Activated T-cell treated with anti-CD3 and anti-CD28 coated beads for 48 hours (primary cell): ENCODE measurements at places on chromosomes 6 and 20.

- DNase-seq, result no peak
These were observed 113.5 kb downstream of the JARID2 start for GRCh38 chr6:15359335-15359862.

- DNase-seq, result no peak
These were observed 69.2 kb downstream of the MRPL14 start for GRCh38 chr6:44057931-44058616.

- no peak for DNase-seq
These were observed 106.6 kb upstream of the SNX9 start for GRCh38 chr6:157716251-157716995.

DNA sequence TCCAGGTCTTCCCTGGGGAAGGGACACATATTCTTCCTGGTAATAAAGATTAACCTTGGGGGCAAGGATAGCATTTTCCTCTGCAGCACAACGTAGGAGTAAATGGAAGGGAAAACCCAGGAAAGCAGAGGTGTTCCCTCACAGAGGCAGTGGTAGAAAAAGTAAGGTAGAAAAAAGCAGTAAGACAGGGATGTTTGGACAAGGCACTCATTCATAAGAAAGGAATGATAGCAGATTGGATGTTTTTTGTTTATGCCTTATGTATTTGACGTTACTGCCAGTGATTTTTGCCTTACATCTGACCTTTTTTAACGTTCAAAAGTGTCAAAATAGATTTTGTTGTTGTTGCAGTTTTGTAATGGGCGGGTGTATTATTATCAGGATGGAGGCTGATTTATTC is 395.0 kb downstream of the CDKAL1 start:
- no peak for DNase-seq

DNA sequence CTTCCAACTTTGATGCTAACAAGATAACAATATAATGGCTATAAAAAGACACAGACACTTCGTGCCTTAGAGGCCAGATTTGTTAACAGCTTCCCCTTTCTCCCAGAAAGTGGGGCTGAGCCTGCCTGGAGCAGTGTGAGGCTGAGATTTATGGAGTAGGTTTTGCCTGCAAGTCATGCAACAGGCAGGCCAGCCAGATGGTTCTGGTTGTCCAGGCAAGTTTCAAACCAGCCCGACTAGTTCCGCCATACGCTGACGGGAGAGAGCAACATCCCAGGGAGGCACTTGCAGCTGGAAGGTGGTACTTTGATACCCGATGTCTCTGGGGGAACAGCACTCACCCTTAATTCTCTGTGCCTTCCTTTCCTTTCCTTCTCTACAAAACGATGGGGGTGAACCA is 81.3 kb upstream of the NAA20 start:
- DNase-seq, result no peak

- no peak for DNase-seq
These were observed 151.7 kb downstream of the UST start for GRCh38 chr6:148898376-148899014.

DNA sequence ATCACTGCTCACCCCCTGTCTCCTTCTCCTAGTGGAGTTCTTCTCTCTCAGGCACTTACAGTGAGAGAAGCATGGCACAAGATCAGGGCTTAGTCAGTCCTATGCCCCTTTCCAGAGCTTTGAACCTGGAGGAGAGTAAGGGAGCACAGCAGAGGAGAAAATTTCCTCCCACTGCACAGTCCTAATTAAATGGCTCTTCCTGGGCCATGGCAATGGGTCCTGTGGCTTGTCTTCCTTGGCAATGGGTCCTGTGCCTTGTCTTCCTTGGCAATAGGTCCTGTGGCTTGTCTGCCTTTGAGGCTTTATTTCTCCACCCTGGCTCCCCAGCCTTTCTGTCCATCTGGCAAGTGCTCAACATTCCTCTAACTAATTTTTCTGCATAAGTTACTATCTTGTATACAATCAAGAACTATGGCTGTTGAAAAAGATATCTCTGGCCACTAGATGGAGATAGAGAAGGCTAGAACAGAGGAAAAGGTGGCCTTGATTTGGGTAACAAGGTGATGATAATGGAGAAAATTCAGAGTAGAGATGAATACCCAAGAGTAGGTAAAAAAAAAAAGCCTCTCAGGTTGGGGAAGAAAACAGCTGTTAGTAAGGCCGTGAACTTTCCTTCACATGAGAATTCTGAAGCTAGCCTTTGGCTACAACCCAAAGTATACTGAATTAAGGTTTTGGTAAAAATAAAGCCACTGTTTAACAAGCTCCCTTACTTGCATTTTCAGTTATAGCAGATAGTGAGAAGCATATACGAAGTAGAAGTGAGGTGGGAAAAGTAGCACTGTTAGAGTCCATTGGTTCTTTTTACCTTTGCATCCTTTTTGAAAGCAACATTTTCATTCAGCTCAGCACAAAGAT is 504.9 kb downstream of the DOK5 start:
- no peak for DNase-seq

- peak; percentile 41 for DNase-seq
These were observed 26.7 kb downstream of the GPX6 start for GRCh38 chr6:28488916-28489365.

GRCh38 chr6:108027594-108027993 is 46.9 kb downstream of the OSTM1 start:
- no peak for DNase-seq

DNA sequence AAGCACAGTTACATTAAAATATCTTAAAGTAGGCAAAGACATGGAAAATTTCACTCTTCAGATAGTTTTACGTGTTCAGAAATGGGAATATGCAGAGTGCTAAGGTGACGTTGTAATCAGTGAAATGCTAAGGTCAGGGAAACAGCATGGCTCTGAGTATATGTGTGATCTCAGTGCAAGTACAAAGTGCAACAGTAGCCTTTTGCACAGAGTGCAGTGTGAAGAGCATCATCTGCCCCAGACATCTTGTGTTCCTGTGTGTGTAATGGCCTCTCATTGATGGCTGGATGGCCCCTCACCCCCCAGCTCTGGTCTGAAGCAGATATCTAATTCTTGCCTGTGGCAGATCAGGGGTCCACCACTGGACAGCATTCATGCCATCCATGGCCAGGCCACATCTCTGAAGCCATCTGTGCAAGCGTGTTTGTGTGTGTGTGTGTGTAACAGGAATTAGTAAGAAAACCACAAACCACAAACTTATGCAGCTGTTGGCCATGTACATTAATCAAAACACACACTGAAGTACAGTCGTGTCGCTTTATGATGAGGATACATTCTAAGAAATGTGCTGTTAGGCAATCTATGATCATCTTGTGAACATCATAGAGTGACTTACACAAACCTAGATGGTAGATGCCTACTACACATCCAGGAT is 165.1 kb downstream of the RALGAPA2 start:
- DNase-seq, result no peak

DNA sequence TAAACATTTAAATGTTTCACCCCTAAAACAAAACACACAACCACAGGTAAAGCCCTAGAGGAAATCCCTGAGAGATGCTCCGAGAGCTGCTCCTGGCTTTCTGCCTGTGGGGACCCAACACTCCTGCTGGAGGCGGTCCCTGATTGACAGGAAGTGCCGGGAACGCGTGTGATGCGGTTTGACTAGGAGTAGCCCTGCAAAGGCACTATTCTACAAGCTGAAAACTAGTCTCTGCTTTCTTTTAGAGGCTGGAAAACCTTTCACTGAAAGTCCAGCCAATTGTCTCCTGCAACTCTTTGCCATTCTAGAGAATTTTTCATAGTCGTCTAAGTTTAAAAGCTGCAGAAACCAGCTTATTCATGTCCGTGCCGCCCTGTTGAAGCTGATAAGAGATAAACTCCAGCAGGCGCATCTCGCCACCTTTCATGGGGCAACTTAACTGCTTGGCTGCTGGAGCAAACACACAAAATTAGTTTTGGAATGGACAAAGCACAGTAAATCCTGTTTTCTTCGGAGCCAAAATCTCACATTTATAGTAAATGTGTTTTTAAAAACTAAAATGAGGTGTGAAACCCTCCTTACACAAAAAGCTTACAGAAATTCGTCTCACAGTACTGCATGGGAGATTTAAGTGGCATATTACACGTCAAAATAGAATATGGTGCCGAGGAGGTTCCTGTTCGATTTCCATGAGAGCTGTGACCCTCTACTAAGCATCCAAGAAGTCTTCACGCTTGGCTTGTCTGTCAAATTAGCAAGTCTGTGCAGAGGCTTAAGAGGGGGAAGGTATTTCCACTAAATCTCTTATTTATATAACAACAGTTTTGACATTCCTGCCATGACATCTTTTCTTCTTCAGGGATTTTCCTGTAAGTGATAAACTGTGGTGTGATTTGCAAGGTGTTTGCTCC is 46.9 kb downstream of the DACT2 start:
- DNase-seq, result no peak

- DNase-seq, result no peak
These were observed 155.7 kb downstream of the RIMS1 start for GRCh38 chr6:72042088-72042487.

DNA sequence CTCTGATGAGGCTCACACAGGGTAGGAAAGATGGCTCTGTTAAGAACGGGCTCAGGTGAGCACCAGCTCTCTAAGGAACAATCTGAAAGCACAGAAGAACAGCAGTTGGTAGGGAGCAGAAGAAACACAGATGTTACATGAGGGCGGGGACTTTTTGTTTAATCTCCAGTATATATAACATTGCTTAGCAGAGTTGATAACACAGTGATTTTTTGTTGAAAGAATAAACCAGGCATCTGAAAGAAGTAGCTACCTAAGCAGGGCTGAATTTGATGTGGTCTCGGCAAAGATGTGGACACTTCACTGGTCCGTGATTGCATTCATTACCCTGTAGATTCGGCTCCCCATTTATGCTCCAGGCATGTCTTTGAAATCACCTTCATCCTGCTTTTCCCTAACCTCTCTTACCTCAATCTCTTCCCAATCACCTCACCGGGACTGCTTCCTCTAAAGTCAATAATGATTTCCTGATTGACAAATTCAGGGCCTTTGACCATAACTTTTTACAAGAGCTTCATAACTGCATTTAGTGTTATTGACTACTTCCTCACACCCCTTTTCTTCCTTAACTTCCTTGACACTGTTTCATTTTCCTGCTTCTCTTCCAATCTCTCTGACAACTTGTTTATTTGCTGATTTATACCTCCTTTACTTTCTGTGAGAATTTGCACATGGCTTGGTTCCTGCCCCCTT is 34.4 kb downstream of the SAMD3 start:
- DNase-seq, result no peak

DNA sequence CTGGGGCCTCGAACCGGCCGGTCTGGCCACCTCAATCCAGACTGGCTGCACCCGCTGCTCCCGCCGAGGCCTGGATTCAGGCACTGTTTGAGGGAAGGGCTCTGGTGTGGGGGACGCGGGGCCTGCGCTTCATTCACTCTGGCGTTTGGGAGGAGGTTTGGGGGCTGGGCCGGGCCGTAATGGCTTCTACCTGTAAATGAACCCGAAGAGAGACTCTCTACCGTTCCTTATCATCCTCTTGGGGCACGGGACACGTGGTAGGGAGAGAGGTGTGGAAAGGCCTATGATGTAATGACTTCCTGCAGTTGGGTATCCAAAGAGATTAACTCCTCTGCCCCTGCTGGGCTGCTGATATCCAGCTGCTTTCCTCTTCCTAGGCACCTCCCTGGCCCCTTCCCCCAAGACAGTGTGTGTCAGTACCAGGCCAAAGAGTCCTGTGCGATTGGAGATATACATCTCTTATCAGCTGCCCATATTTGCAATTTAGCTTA is 1.8 kb downstream of the FOXO3 start:
- no peak for DNase-seq

GRCh38 chr6:158868890-158869825 is 50.0 kb upstream of the EZR start:
- peak; percentile 96 for DNase-seq

DNA sequence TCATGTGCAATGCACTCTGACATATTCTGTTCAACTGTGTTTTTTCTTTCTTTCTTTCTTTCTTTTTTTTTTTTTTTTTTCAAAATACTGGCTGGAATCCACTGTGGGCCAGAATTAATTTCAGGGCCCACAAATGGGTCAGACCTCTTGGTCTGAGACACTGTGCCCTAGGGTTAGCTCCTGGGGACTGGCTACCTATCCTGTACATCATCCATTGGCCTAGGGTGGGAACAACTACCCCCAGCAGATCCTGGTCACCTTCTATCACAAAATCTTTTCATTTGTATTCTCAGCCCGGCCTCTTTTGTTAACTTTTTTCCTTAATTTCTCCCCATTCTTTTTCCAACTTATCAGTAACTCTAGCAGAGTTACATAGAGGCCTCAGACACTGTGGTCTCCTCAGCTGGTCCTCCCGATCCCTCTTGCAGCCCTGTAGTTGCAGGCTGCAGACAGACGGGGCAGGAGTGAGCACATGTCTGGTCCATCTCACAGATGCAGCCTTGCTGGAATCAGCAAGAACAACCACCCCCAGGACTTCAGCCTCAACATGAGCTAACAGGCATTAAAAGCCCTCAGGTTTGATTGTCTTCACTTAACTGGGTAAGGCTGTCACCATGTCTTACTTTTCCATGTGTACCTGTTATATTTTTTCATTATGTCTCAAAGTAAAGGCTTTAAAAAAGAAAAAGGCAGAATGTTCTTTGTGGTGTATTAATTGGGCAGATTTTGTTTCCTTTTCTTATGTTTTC is 41.3 kb downstream of the TXLNB start:
- DNase-seq, result peak; percentile 54

GRCh38 chr6:166228839-166229528 is 61.3 kb upstream of the TBXT start:
- DNase-seq, result no peak

GRCh38 chr6:114176726-114177125 is 166.1 kb downstream of the HS3ST5 start:
- DNase-seq, result no peak

GRCh38 chr6:26170951-26171841 is 84.0 kb downstream of the HFE start:
- DNase-seq, result no peak

- DNase-seq, result no peak
These were observed 15.9 kb upstream of the CPNE1 start for GRCh38 chr20:35680452-35681183.

GRCh38 chr20:24792641-24793495 is 156.2 kb upstream of the CST7 start:
- no peak for DNase-seq

- no peak for DNase-seq
These were observed 20.8 kb downstream of the ULBP3 start for GRCh38 chr6:150048099-150048498.

- no peak for DNase-seq
These were observed 278.3 kb downstream of the HIVEP2 start for GRCh38 chr6:142666599-142667185.
